ENCODE measurements at places on chromosomes 11 and 22.

DNA sequence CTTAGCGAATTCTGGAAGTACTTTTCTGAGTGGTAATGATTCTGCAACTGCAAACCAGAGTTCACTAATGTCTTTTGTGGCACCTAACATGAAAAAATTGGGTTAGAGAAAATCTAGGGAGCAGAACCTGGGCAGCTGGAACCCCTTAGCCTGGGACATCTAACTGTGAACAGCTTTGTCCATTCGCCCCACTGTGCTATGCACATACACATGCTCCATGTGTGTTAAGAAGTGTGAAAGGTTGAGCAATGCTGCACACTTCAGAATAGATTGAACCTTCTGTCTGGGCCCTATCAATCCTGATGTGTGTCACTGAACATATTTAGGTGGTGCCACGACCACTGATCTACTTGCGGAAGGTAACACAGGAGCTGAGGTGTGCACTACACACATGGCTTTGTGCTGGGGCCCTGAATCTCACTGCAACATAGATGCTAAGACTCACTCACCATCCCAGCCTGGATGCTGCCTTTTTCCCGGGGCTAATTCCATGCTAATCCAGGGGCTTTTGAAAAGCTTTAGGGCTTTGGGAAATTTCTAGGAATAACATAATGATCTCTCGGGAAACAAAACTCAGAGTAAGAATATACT, 976.2 kb downstream of the NTM start:
- DNase-seq = no peak

DNA sequence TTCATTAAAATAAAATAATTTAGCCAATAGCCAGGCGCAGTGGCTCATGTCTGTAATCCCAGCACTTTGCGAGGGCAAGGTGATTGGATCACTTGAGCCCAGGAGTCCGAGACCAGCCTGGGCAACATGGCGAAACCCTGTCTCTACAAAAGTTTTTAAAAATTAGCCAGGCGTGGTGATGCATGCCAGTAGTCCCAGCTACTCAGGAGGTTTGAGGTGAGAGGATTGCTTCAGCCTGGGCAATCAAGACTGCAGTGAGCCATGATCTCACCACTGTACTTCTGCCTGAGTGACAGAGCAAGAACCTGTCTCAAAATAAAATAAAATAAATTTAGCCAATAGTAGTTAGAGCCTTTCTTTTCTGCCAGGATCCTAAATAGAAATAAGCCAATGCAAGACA, 12.2 kb downstream of the HPS5 start:
- no peak for DNase-seq

GRCh38 chr22:27462190-27462589, 339.4 kb downstream of the MN1 start:
- no peak for DNase-seq

GRCh38 chr22:49244466-49245420, 582.9 kb downstream of the BRD1 start:
- no peak for DNase-seq

DNA sequence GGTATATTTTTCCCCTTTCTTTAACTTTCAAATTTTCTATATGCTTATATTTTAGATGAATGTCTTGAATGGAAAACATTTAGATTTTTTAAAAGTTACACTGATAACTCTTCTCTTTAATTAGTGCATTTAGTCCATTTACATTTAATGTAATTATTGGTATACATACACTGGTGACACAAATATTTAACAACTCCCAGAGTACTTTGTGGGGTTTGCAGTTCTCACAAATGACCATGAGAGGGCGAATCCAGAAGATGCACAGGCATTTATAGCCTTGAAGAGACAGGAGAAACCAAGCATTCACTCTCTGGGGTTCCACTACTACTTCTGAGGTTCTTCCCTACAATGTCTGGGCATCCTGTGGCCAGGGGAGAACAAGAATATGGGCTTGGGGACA, 125.1 kb downstream of the TIMP3 start:
- DNase-seq = no peak

- no peak for DNase-seq
Observed at GRCh38 chr11:95149651-95150364, 60.2 kb downstream of the ENDOD1 start.

DNA sequence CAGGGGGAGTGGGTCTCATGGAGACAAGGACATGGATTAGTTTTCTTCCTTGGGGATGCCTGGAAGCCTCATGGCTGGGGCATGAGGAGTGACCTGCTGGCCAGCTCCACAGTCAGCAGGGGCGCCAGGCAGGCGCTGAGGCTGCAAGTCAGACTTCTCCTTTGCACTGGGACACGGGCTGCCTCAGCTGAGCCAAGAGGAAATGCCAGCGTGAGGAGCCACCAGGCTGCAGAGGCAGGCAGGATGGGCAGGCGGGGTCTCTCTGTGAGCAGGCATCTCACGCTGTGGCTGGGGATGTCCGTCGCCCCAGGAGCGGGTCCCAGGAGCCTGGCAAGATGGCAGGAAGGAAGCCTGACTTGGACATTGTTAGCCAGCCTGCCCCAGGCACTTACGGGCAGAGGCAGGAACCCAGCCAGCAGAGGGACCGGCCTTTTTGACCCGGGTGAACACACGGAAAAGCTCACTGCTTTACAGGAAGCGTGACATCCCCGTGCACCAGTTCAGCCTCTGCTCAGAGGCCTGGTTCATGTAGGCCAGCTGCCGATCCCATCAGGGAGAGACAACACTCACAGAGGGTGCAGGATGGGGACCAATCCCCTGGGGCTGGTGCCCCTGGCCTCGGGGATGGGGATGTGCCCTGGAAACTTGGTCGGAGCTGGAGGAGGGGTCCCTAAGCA, 10.2 kb downstream of the GNB1L start:
- DNase-seq = no peak

GRCh38 chr11:61472282-61472681, 36.3 kb upstream of the LRRC10B start:
- no peak for DNase-seq

DNA sequence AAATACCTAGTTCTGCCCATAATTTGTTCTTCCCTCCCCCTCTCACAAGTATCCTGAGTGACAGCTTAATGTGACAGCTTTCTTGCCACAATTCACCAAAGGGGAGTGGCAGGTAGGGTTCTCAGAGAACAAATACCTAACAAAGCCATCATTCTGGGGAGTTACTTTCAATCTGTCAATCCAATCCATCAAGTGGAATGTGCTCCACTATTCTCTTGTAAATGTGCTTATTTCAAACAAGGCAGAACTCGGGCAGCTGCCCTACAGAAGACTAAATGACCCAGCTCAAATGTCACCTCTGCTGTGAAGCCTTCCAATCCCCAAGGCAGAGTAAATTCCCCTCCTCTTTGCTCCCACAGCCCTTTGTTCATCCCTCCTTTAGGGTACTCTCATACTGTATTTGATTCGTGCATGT, 27.8 kb downstream of the LGR4 start:
- no peak for DNase-seq

GRCh38 chr11:94910779-94911178, 62.6 kb downstream of the CWC15 start:
- no peak for DNase-seq

DNA sequence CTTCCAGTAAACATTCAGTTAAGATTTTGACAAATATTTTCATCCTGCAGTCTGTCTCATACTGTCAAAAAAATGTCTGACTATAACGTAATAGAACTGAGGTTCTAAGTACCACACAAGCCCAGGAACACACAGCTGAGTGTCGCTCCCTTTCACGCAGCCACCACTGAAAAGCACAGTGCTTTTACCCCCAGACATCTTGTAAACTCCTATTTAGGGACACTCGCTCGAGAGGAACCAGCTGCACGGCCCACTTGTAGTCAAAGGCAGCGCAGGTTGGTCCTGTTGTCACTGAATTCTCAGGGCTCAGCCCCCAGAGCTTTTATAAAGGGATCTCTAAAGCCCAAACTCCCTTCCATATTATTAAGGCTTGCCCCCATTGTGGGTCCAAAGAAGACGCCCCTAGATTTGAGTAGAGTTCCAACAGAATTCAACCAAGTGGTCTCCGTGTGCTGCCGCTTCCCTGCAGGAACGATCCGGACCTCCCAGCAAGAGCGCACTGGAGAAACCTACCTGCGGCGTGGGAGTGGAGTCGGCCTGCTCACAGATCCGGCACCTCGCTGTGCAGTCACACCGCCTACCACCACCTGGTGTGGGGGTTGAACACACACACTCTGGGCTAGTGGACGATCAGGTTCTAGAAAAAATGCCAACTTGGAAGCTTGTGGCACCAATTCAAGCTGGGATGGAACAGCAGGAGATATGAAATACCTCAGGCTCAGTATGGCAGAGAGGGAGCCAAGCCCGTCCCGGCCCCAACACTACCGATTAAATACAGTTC, 23.4 kb downstream of the ASPHD2 start:
- DNase-seq = no peak

DNA sequence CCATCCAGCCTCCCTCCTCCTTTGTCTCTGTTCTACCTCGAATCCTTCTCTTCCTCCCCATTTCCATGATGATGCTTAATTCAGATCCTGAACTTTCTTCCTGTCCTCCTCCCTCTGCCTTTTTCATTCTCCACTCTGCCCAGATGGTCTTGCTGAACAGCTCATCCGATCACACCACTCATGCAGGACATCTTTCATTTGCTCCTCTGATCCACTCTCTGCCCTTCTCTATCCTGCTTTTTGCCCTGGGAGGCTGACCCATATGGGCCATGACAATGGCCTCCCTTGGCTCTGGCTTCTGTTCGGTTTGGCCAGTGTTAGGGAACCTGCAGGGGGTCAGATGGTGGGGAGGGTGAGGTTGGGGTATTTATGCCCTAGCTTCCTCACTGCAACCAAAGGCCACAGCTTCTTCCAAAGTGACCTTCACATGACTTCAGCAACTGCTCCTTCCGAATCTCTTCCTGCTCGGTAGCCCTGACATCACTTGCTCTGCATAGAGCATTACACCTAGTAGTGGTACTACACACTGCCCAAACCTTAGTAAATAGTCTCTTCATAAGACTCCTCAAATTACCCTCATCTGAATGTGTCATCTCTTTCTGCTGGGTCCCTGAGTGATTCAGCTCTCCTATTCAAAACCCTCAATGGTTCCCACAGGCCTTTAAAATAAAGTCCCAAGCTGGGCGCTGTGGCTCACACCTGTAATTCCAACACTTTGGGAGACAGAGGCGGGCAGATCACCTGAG, 32.7 kb upstream of the MICAL2 start:
- DNase-seq = no peak

DNA sequence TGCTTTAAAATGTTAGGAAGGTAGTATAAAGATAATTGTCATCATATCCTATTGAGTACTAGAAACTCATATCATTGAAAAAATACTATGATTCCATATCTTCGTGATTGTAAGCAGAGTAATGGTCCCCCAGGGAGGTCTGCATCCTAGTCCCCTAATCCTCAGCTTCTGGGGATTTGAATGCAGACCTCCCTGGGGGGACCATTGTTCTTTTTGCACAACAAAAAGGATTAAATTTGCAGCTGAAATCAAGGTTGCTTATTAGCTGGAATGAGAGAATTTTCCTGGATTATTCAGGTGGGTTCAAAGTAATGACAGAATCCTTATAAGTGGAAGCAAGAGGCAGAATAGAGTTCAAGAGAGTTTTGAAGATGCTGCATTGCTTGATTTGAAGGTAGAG, 26.1 kb upstream of the MS4A6A start:
- no peak for DNase-seq

DNA sequence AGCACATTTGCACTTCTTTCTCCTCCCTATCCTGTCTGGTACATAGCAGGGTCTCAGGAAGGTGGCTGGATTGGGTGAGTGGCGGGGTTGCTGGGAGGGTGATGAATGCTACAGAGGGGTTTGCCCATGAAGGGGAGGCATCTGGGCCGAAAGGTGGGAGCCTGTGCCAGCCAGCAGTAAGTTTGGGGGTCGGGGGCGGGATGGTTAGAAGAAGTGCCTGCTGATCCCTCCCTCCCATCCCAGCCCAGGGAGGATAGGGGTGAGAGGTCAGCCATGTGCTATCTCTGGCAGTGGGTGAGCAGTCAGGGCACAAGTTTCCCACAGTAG, 2.8 kb downstream of the CD82 start:
- DNase-seq = no peak

- no peak for DNase-seq
Observed at GRCh38 chr22:17303441-17303839, 65.8 kb upstream of the CECR2 start.

- DNase-seq = no peak
Observed at GRCh38 chr11:72234514-72234830, 9.5 kb downstream of the PHOX2A start.

- DNase-seq = no peak
Observed at GRCh38 chr11:129451524-129451923, 75.9 kb downstream of the BARX2 start.

DNA sequence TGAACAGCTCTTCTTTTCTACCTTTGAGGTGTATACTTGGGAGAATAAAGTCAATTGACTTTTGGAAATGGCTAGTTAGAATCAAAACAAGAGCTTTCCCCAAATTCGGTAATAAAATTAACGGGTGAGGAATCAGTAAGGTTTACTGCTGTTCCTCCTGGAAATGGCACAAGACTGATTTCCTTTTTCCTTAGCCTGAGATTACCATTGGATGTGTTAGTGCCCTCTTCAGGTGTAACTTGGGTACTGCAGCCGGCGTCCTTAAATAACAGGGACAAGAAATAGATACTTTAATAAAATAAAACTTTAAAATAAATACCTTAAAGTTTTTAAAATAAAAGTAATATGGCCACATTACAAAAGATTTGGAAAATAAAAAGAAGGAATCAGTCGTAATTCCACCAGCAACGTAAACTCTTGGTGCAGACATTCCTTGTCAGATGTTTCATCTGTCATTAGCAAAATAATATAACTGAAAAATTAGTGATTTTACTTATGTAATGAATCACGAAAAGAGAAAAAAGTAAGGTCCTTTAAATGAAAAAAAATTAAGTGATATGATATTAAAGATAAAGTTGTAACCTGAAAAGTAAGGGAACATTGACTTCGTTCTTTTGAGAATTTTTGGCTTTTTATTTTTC, 29.7 kb downstream of the ZFTA start:
- peak; percentile 15 for DNase-seq

GRCh38 chr11:124801014-124801413, 808 bp upstream of the MSANTD2 start:
- DNase-seq = no peak

DNA sequence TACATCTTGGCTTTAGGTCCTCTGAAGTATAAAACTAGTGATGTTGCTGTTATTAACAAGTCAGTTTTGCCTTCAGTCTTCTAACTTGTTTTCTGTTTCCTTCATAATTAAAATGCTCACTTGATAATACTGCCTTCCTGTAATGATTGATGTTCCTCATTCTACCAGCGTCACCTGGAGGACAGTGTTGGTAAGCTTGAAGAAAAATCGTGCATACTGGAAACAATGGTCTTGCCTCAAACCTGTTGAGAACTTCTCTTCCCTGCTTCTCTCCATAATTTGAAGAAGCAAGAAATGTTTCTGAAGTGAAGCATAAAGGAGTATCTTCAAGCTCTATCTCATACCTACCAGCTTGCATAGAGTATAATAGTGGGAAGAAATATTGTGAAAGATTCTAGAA, 3.0 kb downstream of the YWHAH start:
- DNase-seq = no peak

- no peak for DNase-seq
Observed at GRCh38 chr11:116976941-116977570, 121.2 kb downstream of the SIK3 start.

Data from stimulated activated CD8-positive, alpha-beta memory T cell treated with anti-CD3 and anti-CD28 coated beads, Interleukin-4, amount 100 ng/mL, for 1 hour (primary cell).